ENCODE measurements at places on chromosomes 12 and 14.
A peak's percentile ranks its signal among the peaks of the same experiment; 100 is the strongest.

DNA sequence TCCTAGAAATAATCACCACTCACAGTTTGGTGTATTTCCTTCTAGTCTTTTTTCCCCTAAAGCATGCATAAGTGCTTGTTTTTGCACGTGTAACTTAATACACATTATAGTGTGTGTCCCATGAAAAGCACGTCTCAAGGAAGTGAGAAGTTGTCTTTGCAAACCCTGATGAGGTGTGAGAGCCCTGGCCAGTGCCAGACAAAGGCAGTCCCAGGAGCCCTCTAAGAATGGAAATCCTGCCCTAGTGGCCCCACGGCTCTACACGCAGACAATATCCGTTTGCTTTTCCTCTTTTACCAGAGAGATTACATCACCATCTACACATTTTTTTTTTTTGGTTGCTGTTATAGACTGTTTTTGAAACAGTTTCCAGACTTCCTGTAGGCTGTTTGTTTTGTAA, 85.5 kb upstream of the FZD10 start:
- DNase-seq, result no peak

GRCh38 chr12:121352682-121353018, 439 bp upstream of the ANAPC5 start:
- no peak for DNase-seq

GRCh38 chr12:2053691-2054090, 904 bp downstream of the CACNA1C start:
- DNase-seq, result no peak

DNA sequence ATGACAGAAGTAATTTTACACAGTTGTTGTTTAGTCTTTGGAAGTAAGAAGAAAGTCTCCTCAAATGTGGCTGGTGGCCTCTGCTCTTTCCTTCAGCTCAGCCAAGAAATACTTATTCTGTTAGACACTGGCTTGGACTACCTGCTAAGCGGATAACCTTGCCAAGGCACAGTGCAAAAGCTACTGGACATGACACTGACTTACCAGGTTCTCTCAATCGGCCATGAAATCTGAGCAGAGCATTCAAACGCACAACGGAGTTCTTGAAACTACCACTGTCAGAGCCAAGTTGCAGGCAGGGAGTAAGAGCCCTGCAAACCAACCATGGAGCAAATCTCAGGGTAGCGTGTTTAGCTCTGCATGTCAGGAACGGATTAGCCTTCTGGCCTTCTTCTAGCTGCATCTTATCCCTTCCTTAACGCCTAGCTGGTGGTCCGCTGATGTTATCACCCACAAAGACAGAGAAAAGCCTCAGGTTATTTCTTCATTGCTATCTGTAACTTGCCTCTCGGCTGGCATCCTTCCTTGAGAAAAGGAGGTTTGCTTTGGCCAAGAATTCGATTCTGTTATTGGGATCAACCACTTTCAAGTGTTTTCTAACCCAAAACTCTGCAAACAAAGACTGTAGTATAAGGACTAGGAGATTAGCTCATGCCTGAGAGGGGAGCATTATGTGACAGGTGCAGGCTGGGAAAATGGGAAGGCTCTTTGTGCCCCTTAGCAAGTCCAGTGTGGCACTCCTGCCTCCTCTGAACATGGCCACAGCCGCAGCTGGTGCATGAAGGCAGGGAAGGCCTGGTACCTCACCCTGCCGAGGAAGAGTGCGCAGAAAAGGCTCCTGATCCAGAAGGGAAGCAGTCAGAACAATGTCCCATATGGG, 223.4 kb downstream of the GLT1D1 start:
- no peak for DNase-seq

DNA sequence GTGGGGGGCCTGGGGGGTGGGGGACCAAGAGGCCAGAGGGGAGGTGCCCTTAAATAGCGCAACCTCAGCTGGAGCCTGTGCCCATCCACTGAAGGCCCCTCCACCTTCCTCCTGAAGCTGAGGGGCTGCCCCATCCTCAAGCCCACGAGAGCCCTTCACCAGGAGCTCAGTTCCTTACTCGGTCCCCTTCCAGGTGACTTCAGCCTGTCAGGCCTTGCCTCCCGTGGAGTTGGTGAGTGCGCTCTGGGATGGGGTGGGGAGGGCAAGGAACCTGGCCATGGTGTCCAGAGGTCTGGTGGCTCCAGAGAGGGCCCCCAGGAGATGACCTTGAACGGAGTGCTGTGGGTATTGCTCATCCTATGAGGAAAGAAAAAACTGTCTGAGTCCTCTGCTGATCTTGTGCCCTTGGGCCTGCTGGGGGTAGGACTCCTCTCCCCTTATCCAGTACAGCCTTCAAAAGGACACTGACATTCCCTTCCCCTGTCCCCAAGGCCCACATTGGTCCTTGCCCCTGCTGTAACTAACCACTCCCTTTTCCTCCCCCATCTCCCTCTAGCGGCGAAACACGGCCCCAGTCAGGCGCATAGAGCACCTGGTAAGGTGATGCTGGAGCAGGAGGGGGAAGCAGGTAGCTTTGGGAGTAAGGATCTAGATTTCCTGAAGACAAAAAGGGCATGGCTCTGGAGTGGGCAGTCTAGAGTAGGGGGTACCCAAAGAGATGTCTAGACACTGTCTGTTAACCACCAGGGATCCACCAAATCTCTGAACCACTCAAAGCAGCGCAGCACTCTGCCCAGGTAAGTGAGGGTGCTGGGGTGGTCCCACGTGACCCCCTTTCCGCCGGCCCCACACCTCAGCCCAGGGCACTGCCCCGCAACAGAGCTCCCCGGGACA, 3.6 kb downstream of the TNS2 start:
- DNase-seq, result no peak

DNA sequence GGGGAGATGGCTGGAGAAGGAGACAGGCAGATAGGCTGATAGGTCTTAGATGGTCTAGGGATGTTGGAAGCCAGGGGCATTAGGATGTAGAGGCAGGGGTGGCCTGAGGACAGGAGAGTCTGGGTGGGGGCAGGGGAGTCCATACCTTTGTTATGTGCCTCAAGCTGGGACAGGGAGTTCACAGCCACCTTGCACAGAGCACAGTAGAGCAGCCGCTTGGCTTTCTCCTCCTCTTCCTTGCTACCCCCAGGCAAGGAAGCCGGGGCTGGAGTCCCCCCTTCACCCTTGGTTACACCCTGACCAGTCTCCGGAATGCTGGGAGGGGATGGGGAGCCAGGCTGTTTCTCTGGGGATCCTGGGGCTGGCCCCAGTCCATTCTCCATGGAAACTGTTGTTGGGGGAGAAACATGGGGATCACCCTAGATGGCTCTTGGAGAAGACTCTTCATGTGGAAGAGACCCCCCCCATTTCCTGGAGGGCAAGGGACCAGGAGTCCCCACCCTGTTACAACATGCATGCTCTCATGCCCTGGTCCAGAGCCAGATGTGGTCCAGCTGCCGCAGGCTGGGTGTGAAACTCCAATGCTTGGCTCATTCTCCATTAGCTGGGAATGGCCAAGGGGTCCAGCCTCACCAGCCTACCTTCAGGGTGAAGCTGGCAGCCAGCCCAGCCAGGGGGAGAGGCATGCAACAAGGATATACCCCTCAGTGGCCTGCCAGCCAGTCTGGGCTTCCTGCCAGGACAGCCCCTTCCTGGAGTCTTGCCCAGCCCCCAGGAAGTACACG, 7.2 kb upstream of the GPR84 start:
- no peak for DNase-seq

DNA sequence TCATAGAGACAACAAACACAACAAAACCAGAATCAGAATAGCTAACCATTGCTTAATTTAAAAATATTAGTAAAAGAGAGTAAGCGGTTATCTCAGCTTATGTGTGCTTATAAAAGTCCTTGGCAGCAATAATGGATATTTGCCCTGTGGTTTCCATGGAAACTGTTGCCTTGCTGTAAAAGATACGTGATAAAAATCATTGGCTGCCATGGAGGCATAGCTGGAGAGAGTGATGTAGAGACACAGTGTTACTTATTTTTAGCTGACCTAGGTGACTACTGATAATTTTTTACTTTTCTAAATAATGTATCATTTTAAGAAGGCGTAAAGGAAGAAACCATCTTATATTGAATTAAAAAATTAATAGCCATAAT, 92.9 kb downstream of the ERC1 start:
- no peak for DNase-seq

DNA sequence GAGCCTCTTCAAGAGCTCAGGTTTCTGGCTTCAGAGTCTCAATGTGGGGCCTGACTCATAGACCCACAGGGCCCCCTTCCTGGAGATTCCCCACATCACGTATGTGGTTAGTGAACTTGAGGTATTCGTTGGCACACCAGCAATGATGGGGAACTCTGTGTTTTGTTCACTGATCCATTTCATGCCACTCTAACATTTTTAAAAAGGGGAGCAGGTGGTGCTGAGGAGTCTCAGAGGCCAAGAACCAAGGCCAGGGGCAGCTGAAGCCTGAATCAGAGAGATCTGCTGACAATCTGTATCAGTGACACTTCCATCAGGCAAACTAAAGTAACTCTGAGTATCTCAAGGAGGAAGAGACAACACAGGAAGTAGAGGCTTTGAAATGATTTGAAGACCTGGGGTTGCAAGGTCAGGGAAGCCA, 323.4 kb downstream of the VRK1 start:
- DNase-seq, result peak; percentile 29

DNA sequence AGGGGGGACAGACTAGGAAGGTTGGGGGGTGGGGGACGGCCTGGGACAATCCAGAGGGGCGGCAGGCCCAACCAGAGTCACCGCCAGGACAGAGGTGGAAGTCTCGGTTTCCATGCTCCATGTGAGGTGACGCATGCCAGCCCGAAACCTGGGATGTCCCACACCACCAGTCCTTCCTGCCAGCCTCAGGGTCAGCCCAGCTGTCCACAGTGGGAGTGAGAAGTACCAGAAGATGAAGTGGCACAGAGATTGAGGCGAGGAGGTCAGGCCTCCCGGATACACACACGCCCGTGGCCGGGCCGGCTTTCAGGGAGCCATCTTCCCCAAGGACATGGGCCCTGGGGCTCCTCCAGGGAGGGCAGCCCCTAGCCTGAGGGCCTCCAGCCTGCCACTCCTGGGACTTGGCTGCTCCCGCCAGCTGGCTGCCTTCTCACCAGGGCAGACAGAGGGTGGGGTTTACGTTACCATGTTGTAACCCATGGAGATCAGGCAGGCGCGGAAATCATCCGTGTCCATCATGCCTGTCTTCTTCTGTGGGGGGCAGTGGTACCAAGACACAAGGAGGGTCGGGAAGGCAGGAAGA, 85.2 kb upstream of the ZFP36L1 start:
- no peak for DNase-seq

DNA sequence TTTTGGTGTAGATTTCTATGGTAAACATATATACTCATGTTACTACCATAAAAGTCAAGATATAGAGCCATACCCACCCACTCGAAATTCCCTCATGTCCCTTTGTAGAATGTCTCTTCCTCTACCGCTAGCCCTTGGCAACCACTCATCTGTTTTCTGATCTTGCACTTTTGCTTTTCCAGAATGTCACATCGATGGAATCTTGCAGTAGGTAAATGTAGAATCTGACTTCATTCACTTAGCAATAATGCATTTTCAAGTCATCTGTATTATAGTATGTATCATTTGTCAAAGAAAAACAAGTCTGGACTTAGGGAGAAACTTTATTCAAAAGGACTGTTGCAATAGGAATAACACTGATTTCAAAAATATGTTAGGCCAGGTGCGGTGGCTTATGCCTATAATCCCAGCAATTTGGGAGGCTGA, 19.3 kb upstream of the CLEC2D start:
- no peak for DNase-seq

DNA sequence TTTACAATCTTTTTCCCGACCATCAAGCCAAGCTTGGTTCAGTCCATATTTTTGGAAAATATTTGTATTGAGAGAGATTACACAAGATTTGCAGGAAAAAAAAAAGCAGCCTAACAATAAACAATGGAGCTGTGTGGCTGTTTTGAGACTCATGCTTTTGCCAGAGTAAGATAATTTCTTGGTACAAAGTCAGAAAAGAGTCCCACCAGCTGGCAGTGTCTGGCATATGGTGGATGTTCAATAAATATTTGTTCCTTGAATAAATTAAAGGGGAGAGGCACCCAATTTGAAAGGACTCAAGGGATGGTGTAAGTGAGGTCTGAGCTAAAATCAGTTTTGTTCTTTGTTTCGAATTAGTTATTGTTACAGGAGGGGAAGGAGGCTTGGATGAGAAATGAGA, 78.1 kb upstream of the RPH3A start:
- no peak for DNase-seq

GRCh38 chr14:45254771-45255170, 1.8 kb upstream of the MIS18BP1 start:
- no peak for DNase-seq

GRCh38 chr12:95395696-95396095, 78.3 kb upstream of the METAP2 start:
- DNase-seq, result no peak

DNA sequence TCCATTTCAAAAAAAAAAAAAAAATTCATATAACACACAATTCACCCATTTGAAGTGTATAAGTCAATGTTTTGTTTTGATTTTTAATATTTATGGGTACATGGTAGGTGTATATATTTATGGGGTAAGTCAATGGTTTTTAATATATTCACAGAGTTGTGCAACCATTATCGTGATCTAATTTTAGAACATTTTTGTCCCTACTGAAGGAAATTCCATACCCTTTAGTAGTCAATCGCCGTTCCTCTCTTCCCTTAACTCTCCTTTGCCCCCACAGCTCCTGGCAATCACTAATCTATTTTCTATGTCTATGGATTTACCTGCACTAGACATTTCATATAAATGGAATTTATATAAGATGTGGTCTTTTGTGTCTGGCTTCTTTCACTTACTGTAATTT, 92.8 kb downstream of the TRAFD1 start:
- no peak for DNase-seq

- no peak for DNase-seq
Measured at GRCh38 chr12:132847363-132848356, 19.0 kb upstream of the GOLGA3 start.

DNA sequence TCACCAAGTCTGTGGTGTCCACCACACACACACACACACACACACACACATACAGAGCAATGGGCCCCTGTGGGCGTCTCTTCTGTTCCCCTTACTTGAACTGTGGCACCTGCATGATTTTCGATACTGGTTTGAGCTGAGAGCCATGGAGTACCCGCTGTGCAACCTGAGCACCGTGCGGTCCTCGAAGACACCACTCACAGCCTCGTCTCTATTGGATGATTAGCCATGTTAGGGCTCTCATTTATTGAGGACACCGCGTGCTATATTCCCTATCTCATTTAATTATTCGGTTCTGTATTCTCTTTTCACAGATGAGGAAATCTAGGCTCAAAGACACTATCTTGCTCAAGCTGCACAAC, 623 bp upstream of the C14orf132 start:
- DNase-seq, result no peak

GRCh38 chr12:105064564-105065178, 19.6 kb downstream of the ALDH1L2 start:
- DNase-seq, result no peak

DNA sequence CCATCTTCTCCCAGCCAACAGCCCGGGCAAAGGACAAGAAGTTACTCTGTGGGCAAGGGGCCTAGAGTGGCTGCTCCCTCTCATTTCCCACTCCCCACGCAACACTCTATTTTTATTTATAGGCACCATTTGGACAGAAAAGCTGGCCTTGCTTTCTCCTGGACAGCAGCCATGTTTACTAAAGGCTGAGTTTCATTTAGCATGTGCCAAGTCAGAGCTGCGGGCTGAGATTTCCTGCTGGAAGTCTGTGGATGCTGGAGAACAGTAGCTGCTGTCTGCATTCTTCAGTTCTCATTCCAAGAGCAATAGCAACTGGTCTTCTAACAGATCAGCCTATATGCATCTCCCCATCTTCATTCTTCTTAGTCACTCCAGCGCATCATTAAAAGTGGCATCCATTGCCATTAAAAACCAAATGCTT, 8.3 kb downstream of the COL2A1 start:
- DNase-seq, result no peak
